ENCODE measurements at places on chromosomes 3 and 15.

DNA sequence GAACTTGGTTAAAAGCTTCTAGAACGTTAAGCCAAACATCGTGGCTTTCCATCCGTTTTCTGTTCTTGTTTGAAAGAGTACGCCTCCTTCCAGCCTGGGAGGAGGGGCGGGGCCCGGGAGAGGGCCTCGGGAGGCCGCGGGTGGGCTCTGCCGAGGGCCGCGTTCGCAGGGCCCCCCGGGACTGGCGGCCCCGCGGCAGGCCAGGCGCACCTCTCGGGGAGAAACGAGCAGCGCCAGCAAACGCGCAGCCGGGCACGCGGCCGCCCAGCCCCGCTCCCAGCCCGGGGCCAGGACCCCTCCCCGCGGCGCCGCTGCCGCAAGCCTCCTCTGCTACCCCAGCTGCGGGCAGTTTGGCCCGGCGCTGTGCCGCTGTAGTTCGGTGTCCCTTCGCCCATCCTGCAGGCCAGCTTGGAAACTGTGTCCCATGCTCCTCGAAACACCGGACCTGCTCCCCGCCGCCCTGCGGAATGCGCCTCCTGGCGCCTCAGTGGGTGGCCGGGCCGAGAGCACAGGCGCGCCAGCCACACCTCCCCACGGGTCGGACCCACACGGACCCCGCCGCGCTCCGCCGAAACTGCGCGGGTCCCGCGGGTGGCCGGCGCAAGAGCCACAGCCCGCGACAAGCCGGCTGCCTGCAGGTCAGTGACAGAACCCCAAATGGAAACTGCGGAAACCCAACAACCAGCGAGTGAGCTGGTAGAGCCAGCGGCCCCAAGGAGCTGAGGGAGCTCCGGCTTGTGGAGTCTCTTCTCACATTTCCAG, 2.3 kb downstream of the OCA2 start:
- no peak for DNase-seq

DNA sequence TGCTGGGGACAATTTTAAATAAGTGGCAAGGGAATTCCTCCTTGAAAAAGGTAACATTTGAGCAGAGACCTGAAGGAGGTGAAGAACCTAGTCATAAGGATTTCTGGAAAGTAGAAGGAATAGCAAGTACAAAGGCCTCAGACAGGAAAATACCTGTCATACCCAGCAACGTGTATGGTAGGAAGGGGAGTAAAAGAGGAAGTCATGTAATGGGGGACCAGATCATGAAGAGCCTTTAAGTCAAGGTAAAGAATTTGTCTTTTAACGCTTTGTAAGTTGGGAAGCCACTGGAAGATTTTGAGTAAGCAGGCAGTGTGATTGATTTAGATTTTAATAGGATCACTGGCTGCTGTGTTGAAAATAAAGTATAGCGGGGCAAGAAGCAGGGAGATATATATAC, 43.4 kb upstream of the FAH start:
- DNase-seq, result no peak

DNA sequence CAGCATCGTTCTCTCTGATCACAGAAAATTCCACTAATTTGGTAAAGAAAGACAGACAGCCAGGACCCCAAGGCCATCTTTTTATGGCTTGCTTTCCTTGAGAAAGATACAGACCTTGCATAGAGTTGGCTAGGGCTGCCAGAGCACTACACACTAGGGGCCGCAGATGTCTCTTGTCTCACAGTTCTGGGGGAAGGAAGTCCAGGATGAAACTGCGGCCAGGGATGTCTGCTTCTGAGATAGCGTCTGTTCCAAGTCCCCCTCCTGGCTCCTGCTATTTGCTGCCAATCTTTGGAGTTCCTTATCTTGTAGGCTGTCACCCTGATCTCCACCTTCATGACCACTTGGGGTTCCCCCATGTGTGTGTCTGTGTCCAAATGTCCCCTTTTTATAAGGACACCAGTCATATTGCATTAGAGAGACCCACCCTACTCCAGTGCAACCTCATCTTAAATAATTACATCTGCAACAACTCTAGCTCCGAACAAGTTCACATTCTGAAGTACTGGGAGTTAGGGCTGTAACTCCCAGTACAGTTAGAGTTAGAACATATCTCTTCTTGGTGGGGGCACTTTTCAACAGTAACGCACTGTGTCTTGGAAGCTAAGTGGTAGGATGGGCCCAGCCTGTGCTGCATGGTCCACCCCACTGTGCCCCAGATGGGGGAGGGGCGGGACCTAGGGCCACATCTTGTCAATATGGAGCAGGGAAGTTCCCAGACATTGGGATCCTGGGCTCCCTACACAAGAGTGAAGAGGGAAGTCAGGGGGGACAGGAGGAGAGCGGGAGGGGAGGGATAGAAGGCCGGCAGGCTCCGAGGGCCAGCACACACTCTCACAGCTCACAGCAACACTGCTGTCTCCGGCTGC, 42.2 kb downstream of the KLF15 start:
- DNase-seq, result no peak

DNA sequence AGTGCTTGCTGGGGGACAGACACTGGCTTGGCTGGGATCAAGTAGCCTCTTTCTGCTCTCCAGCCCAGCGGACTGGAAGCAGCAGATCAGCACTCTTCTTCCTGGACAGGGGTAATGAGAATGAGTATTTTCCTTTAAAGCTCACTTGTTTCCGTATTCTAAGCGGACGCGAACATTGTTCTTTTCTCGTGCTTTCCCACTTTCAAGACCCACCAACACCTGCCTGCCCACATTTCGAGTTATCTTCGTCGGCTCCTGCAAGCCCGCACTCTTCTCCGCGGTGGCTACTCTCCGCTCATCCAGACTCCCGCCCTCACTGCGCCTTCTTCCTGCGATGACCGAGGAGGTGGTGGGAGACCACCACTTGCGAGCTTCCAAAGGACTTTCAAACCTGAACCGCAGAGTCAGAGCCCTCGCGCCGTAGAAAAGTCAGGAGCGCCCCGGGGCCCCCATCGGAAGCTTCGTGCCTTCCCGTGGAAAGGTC, 1.6 kb upstream of the PPM1L start:
- DNase-seq, result peak; percentile 61

DNA sequence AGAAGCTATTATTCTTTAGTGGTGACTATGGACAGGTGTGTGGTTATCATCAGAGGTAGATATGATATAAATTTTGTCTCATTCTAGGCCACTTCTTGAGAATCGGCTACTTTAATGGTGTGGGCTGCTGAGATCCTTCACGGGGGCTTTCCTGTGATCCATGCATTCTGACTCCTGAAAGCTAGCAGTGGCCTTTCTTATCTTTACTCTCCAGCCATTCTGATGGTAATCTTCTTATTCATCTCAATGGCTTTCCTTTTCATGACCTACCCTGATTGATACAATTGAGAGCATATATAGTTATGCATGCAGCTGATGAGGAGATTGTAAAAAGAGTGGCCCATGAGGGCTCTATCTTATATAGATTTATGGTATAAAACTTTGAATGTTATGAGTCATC, 78.3 kb upstream of the ZPLD1 start:
- no peak for DNase-seq

Measured in caudate nucleus (tissue), 63 donors.